ENCODE measurements at places on chromosomes 6 and 20. TPM values are rescaled to one million over a fixed set of nuclear protein-coding genes. Genes with fewer than 3 reads are reported as not detected.

NHLRC1 gene
- total RNA-seq = 2.7 TPM

ZNF391 gene
- 1.7 TPM for total RNA-seq

SYNDIG1 gene
- 0.33 TPM for total RNA-seq

KIF13A gene
- total RNA-seq = 78.9 TPM

USP49 gene
- total RNA-seq = 2.9 TPM

FHL5 gene
- total RNA-seq = not detected

CST5 gene
- not detected for total RNA-seq

DZANK1 gene
- total RNA-seq = 1.5 TPM

OR12D3 gene
- total RNA-seq = not detected

CST7 gene
- 0.37 TPM for total RNA-seq

IL17F gene
- total RNA-seq = not detected

SOX4 gene
- 26.0 TPM for total RNA-seq

Measured in uterine smooth muscle cell (primary cell).